Activated CD8-positive, alpha-beta T cell treated with anti-CD3 and anti-CD28 coated beads, Interleukin-2, amount 10 ng/mL, durations not matched to agents 7 days and 5 days (primary cell): ENCODE measurements at places on chromosomes 1 and 21. TPM values are rescaled to one million over a fixed set of nuclear protein-coding genes. Genes with fewer than 3 reads are reported as not detected.

MATN1 gene
- total RNA-seq, result not detected

CLCA4 gene
- total RNA-seq, result not detected

LPAR3 gene
- 0.74 TPM for total RNA-seq

MROH7 gene
- total RNA-seq, result not detected

EXO5 gene
- total RNA-seq, result 21.0 TPM

F13B gene
- total RNA-seq, result not detected

STUM gene
- not detected for total RNA-seq

GNB1 gene
- total RNA-seq, result 398 TPM

HAPLN2 gene
- not detected for total RNA-seq

IQCC gene
- 6.3 TPM for total RNA-seq

IFI6 gene
- total RNA-seq, result 271 TPM

AQP10 gene
- total RNA-seq, result not detected

SLC44A5 gene
- total RNA-seq, result 0.26 TPM

PRKAA2 gene
- not detected for total RNA-seq

BCAR3 gene
- 0.44 TPM for total RNA-seq

ALX3 gene
- not detected for total RNA-seq

OR14K1 gene
- not detected for total RNA-seq

SEMA4A gene
- 17.8 TPM for total RNA-seq

PKLR gene
- not detected for total RNA-seq

ZCCHC17 gene
- 25.9 TPM for total RNA-seq

KIF26B gene
- 0.03 TPM for total RNA-seq

TSPAN1 gene
- not detected for total RNA-seq

C4BPA gene
- not detected for total RNA-seq

C1QC gene
- not detected for total RNA-seq

LDLRAD1 gene
- total RNA-seq, result not detected

STIL gene
- 50.1 TPM for total RNA-seq

SMAP2 gene
- total RNA-seq, result 107 TPM

GPR37L1 gene
- total RNA-seq, result not detected

TCHHL1 gene
- total RNA-seq, result not detected

BSND gene
- not detected for total RNA-seq

VASH2 gene
- total RNA-seq, result 0.16 TPM

C1QTNF12 gene
- total RNA-seq, result 1.8 TPM

HEYL gene
- not detected for total RNA-seq

PBX1 gene
- not detected for total RNA-seq

SYTL1 gene
- 83.1 TPM for total RNA-seq

CELSR2 gene
- total RNA-seq, result 4.9 TPM

FOXO6 gene
- 0.31 TPM for total RNA-seq

TRPM2 gene
- 40.9 TPM for total RNA-seq

TMPRSS2 gene
- total RNA-seq, result not detected

DNASE2B gene
- total RNA-seq, result not detected

TTLL7 gene
- total RNA-seq, result 1.1 TPM

TRIM58 gene
- total RNA-seq, result 0.21 TPM

PTCH2 gene
- total RNA-seq, result 1.3 TPM

AMY1C gene
- total RNA-seq, result not detected

ACOT11 gene
- 1.3 TPM for total RNA-seq

CFAP107 gene
- not detected for total RNA-seq

MMP23B gene
- total RNA-seq, result 2.0 TPM

NBPF6 gene
- not detected for total RNA-seq

NHLH2 gene
- total RNA-seq, result not detected

TRIM46 gene
- 14.6 TPM for total RNA-seq

TMPRSS15 gene
- not detected for total RNA-seq

LRRC3 gene
- total RNA-seq, result 3.2 TPM

CHIT1 gene
- 0.50 TPM for total RNA-seq

PDC gene
- not detected for total RNA-seq
